ENCODE measurements at places on chromosomes 7 and 10.

GRCh38 chr7:20964281-20964918 is 177.7 kb upstream of the SP8 start:
- no peak for DNase-seq

- DNase-seq: no peak
These were observed 173.9 kb downstream of the USP6NL start for GRCh38 chr10:11437391-11438142.

- DNase-seq: no peak
These were observed 1250.6 kb upstream of the LRRTM3 start for GRCh38 chr10:65675236-65675635.

DNA sequence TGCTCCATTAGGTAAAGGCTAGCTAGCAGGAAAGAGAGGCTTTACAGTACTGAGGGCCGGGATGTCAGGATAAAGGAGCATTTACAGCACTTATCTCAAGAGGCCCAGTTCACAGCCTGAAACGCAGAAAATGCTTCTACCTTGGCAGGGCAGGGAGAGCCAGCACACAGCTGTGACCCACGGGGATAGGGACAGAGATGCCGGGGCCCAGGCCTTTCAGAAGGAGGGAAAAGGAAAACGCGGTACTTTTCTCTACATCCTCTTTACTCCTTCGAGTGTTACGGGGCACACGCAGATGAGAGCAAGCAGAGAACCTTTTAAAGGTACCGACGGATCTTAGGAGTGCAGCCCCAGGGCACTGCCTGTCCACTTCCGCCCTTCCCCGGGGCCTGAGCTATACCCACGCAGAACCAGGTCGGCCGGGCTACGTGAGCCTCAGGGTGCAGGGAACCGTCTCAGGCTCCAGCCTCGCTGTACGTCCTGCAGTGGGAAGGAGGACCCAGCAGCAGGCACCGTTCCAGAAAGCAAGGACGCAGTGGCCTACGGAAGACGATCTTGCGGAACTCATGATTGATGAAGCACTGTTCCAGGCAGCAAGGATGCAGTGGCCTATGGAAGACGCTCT is 232.3 kb downstream of the ELFN1 start:
- DNase-seq: no peak

GRCh38 chr10:7006566-7006965 is 404.3 kb downstream of the SFMBT2 start:
- no peak for DNase-seq

DNA sequence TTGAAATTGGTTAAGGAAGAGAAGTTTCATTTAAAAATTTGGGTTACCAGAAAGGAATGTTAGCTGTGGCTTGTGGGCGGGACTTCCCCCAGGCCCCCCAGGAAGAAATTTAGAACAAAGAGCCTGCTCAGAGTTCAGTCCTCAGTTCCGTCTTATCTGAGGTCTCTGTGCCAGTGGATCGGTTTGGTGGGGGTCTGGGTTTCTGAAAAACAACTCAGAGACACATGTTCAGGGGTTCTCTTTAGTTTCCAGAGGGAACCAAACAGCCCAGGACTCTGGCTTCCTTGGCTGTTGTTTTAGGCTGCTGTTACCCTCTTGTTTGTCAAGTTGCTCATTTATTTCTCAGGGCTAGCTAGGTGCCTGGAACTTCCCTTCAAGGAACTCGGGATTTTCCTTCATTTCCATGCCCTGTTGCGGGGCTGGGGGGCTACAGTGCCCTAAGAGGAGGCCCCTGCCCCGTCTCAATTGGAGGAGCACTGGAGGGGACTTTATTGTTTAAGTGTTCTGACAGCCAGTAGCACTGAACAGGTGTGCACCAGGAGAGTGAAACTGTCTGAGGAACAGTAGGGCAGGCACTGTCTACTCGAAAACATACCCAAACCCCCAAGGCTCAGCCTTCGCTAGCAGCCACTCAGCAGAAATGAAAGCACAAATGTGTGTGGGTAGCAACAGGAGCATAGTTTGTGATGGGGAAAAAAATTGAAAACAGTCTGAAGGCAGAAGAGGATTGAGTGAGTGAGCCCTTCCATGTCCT is 59.9 kb downstream of the ALOX5 start:
- peak; percentile 58 for DNase-seq

DNA sequence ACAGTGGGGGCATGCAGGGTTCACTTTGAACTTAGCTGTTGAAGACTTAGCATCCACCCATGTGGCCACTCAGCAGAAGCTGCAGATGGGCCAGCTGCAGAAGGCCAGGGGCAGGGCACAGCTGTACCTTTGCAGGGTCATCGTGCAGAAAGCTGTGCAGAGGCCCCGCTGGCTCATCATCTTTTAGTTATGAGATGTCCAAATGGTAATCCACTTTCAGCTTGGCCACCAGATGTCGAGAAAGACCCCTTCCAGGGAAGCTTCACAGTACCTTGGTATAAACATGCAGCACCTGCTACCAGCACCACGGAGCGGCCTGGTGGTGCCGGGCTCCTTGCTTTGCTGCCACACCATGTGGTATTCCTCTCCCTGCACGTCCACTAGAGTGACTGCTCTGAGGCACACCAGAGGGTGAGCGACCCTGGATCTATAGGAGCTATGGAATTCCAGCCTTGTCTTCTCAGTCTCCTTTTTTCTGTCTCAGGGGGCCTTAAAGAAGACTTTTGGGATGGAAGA is 74.2 kb upstream of the LAMB4 start:
- DNase-seq: no peak

DNA sequence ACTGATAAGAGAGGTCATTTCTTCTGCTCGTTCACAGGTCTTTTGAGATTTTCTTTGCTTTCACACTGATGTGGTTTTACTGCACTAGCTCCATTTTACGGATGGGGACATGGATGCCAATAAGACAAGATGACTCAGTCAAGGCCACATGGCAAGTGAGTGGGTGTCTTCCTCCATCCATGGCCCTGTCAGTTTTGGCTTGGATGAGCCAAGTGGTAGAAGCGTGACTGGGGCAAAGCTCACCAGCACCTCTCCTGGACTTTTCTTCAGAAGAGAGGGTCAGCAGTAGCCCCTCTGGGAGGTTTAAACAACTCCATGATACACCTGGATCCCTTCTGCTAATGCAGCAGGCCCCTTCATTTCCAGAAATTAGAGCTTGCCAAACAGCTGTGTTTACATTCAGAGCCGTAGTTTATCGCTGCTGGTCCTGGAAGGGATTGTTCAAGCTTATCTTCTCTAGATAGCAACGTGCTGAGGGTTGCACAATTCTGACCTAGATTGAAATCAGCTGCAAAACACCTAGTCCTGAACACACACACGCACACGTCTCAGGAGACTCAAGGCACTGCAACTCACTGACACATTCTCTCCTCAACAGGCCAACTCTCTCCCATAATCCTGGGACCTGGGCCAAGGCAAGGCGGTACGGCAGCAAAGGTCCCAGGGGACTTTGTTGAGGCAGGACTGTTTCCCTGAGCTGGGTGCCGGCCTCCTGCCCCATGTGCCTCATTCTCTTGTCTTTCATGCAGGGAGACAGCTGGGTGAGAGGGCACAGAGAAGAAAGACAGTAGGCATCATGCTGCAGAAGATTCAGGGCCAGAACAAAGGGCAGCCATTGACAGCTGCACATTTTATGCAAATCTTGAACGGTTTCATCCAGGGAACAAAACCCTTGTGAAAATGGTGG is 14.2 kb upstream of the PDCD4 start:
- DNase-seq: no peak

- DNase-seq: no peak
These were observed 39.1 kb upstream of the PARD3 start for GRCh38 chr10:34854147-34854601.

- DNase-seq: no peak
These were observed 57.8 kb upstream of the LANCL2 start for GRCh38 chr7:55307123-55307916.

GRCh38 chr7:51973071-51973470 is 656.5 kb upstream of the COBL start:
- DNase-seq: no peak

DNA sequence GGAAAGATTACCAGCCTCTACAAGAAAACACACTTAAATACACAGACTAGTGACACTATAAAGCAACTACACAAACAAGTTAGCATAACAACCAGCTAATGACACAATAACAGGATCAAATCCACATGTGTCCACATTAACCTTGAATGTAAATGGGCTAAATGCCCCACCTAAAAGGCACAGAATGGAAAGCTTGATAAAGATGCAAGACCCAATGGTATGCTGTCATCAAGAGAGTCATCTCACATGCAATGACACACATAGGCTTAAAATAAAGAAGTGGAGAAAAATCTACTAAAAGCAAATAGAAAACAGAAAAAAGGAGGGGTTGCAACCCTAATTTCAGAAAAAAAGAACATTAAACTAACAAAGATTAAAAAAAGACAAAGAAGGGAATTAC is 14.0 kb upstream of the GIMAP4 start:
- no peak for DNase-seq

DNA sequence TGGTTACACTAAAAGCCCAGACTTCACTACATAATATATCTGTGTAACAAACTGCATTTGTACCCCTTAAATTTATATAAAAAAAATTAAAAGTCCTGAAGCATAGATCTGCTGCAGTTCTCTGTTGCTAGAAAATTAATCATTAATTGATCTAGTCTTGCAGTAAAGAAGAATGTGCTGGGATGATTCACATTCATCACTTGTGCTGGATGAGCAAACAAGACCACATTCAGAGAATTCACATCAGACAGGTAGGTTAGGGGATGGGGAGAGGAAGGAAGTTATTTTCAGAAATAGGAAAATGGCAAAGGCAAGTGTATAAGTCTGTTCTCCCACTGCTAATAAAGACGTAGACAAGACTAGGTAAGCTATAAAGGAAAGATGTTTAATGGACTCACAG is 1019.0 kb downstream of the KCNMA1 start:
- no peak for DNase-seq

DNA sequence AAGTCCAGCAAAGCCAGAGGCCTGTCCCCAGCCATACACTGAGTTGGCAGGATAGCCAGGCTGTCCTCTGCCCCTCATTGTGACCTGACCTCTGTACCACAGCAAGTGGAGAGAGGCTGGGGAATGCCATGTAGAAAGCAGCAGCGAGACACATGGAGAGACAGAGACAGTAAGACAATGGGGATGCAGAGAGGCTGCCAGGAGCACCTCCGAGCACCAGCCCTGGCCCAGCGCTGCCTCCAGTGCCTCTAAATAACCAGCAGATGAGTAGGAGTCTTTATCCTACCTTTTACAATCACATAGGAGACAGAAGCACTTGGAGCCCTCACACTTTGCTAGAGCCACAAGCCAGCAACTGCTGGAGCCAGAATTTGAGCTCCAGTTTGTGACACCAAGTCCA is 8.1 kb downstream of the GDF2 start:
- DNase-seq: no peak

GRCh38 chr7:41769162-41769561 is 66.3 kb upstream of the INHBA start:
- DNase-seq: no peak

DNA sequence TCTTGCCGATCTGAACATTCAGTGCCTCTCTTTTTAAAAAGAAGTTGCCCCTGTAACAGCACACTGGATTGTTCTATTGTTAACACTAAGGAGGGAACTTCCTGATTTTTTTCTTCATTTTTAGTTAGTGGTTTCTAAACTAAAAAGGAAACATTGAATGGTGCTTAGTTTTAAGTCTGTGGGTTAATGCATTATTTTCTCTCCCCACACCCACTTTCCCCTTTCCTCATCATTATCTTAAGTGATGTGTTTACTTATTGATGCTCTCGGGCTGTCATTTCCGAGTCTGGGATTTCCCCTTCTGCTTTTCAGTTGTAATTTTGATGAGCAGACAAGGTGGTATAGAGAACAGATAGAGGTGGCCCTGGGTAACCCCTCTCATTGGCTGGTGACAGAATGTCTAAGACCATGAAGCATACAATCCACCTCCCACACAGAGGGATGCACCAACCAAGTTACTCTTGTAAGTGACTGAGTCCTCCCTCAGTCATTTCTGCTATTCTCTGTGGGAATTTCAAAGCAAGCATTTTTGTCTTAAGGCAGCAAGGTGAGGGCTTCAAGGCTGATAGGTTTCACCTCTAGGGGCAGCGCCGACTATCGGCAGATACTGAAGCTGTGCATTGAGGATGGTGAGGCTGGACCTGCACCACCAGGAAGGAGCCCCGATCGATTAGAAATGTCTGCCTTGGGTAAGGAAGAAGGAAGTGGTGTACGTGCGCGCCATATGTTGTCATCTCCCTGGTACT is 49.5 kb downstream of the CHN2 start:
- DNase-seq: no peak

- DNase-seq: no peak
These were observed 11.5 kb downstream of the PMS2 start for GRCh38 chr7:5997210-5997808.

- no peak for DNase-seq
These were observed 1.3 kb downstream of the HHEX start for GRCh38 chr10:92690915-92691590.

DNA sequence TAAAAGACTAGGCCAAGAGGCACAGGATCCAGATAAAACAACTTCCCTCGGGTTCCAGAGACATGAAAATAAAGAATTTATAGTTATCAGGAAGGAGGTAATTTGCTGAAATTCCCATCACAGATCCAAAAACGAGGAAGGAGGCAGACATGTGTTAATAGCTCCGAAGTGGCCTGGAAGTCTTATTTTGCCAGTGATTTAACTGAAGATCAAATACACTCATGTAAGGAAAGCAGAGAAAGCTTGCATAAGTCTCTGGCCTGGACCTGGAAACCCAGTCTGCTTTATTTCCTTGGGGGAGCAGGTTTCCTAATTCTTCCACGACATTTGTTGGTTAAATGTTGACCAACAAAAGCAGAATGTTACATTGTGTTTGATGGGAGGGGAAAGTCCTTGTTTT is 498.7 kb upstream of the C7orf33 start:
- no peak for DNase-seq

DNA sequence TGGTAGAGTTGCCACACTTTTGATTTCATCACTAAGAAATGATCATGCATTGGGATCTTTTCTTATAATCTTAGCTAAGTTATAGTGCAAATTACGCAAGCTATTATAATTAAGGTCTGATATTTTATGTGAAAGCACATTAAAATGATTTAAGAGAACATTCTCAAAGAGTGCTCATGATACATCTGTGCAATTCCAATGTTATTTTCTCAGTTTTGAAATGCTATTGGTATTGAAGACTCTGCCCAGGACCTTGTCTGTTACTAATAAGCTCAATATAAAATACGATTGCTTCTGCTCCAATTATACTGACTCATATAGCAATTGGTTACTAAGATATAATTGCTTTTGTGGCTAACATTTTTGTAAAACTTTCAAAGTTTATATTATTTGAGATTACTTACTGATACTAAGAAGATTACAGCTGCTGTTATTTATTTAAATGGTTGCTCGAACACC is 180.9 kb downstream of the ADAM12 start:
- no peak for DNase-seq

GRCh38 chr10:128295003-128295402 is 168.8 kb upstream of the MKI67 start:
- DNase-seq: no peak

GRCh38 chr7:51035716-51036115 is 253.0 kb upstream of the GRB10 start:
- DNase-seq: no peak

GRCh38 chr10:14180911-14181566 is 149.7 kb downstream of the FRMD4A start:
- no peak for DNase-seq

- no peak for DNase-seq
These were observed 210.8 kb downstream of the DNAJB6 start for GRCh38 chr7:157547611-157548010.

GRCh38 chr10:79316671-79317431 is 30.4 kb upstream of the PPIF start:
- peak; percentile 62 for DNase-seq

- no peak for DNase-seq
These were observed 41.4 kb downstream of the GRID1 start for GRCh38 chr10:86325158-86325557.

- no peak for DNase-seq
These were observed 27.8 kb upstream of the MRPS33 start for GRCh38 chr7:141042222-141043193.

Measured in GM19239 (cell line).